ENCODE measurements at places on chromosomes 12 and 14. TPM values are rescaled to one million over a fixed set of nuclear protein-coding genes. Genes with fewer than 3 reads are reported as not detected.

GRCh38 chr14:51118993-51119392 is 24.1 kb upstream of the TRIM9 start:
- DNase-seq, result no peak
- no peaks in the 10 kb centered on the region for H3K4me1 ChIP-seq
- no peak overlapping the region for H3K27ac ChIP-seq
- H3K27me3 ChIP-seq, result peaks cover 10% of the 10 kb centered on the region

DNA sequence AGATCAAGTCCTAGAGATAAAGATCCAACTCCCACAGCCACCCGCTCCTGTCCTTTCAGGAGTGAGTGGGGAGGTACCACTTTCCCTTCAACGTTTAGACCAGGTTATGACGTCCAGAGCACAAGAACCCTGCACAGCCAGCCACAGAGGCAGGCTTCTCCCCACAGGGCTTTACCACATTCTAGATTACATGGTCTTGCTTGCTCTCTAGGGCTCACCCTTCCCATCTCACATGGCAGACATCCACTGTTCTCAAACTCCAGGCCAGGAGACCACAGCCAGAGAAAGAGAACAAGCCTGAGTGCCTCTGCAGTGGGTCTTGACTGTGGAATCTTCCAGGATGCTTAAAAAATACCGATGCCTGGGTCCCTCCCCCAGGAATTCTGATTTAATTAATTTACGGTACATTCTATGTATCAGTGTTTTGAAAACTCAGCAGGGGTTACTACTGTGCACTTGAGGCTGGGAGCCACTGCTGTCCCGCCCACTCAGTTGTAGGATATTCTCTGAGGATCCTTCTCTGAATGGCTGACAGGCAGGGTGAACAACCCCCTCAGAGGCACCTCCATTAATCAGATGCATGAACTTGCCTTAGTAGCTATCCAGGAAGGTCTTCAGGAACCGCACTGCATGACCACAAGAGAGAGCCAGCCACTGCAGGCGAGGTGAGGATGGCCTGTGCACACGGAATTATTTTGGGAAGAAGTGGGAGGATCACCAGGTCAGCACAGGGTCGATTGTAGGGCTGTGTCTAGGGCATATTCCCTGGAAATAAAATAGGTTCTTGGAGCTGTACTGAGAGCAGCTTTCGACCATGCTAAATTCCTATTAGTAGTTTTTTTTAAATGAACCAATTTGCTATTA is 21.5 kb upstream of the SOCS2 start:
- H3K27ac ChIP-seq, result no peak overlapping the region
- no peaks in the 10 kb centered on the region for H3K36me3 ChIP-seq
- H3K4me1 ChIP-seq, result no peaks in the 10 kb centered on the region
- H3K4me3 ChIP-seq, result no peak overlapping the region

GRCh38 chr12:44889162-44889561 is 13.0 kb upstream of the NELL2 start:
- no peak overlapping the region for H3K27ac ChIP-seq
- DNase-seq, result no peak

Gene MEG3
- total RNA-seq, result 18.9 TPM

DNA sequence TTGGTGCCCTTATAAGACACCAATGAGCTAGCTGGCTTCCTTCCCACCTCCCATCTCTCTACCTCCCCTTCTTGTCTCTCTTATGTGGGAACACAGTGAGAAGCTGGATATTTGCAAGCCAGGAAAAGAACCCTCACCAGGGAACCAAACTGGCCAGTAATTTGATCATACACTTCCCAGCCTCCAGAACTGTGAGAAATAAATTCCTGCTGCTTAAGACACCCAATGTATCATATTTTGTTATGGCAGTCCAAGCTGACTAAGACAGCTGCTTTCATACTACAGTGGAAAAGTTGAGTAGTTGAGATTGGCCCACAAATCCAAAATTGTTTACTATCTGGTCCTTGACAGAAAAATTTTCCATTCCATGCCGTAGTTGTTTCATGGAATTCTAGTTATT is 269.0 kb downstream of the KCNH5 start:
- H3K27me3 ChIP-seq, result no peaks in the 10 kb centered on the region
- H3K4me3 ChIP-seq, result no peak overlapping the region
- DNase-seq, result no peak
- no peaks in the 10 kb centered on the region for H3K36me3 ChIP-seq
- H3K27ac ChIP-seq, result no peak overlapping the region
- H3K4me1 ChIP-seq, result no peaks in the 10 kb centered on the region

DNA sequence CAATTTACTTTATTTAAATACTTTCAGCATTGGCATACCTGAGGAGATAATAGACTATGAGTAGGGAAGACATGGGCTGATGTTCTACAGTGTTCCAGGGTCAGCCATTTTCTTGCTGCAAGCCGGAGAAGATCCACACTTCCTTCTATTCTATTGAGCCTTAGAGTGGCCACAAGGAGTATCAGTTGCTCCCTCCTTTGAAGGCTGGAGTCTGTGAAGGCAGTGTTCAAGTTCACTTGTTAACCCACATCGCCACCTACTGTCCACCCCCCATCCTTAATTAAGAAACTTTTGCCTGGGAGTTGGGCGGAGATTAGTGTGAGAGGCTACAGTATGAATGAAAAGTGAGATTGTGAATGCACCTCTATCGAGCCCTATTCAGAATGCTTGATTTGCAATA is 666.6 kb downstream of the NRXN3 start:
- H3K27ac ChIP-seq, result no peak overlapping the region
- no peak for DNase-seq
- H3K36me3 ChIP-seq, result no peaks in the 10 kb centered on the region
- H3K4me1 ChIP-seq, result no peaks in the 10 kb centered on the region
- H3K27me3 ChIP-seq, result no peaks in the 10 kb centered on the region

Gene IGFBP6
- total RNA-seq, result 506 TPM

DNA sequence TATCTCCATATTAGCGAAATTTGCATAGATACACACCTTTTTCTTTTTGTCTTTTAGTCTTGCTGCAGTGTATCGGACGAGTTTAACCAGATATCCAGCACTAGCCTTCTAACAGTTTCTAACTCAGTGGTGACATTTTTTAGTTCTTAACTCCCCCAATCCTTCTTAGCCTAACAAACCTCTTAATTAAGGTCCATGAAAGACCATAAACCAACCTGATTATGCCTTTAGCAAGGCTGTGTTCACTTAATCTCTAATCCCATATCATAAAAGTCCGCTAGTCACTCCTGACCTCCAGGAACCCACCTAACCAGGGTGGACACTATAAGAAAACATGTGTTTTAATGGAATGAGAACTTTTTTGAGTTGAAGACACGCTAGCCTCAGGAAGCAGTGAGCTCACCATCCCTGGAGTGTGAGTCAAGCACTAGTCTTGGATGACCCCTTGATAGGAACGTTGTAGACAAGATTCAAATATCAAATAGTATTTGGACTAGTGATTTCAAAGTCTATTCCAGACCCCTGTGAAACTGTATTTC is 9.5 kb downstream of the CDKN1B start:
- H3K4me3 ChIP-seq, result peak overlapping the region; percentile 76
- peaks cover 14% of the 10 kb centered on the region for H3K4me1 ChIP-seq
- peak overlapping the region; percentile 100 for H3K27ac ChIP-seq
- no peaks in the 10 kb centered on the region for H3K36me3 ChIP-seq

Gene SMOC1
- total RNA-seq, result 1.1 TPM

DNA sequence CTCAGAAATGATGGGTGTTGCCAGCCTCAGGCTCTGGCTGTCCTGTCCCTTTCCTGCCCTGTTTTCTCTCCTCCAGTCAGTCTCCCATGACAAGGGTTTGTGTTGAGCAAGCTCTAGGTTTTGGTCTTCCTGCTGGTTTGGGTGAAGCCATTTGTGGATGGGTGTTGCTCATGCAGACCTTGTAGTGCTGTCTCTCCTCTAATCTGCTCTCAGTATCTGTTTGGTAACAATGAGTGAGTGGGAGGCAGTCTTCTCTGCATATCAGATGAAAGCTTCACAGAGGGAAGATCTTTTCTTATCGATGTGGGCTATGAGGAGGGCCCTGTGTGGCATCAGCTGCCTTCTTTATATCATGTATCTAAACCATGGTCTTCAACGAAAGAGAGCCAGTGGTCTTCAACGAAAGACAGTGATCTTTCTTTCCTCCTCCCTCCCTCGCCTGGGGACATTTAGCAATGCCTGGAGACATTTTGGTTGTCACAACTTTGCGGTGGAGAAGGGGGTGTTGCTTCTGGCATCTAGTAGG is 3.6 kb downstream of the CMA1 start:
- no peak overlapping the region for H3K27ac ChIP-seq
- H3K4me1 ChIP-seq, result no peaks in the 10 kb centered on the region

- no peaks in the 10 kb centered on the region for H3K27me3 ChIP-seq
- H3K4me1 ChIP-seq, result no peaks in the 10 kb centered on the region
- no peak overlapping the region for H3K27ac ChIP-seq
These were observed 79.8 kb downstream of the MYRFL start for GRCh38 chr12:69904777-69905176.

Gene NINJ2
- total RNA-seq, result 14.9 TPM

DNA sequence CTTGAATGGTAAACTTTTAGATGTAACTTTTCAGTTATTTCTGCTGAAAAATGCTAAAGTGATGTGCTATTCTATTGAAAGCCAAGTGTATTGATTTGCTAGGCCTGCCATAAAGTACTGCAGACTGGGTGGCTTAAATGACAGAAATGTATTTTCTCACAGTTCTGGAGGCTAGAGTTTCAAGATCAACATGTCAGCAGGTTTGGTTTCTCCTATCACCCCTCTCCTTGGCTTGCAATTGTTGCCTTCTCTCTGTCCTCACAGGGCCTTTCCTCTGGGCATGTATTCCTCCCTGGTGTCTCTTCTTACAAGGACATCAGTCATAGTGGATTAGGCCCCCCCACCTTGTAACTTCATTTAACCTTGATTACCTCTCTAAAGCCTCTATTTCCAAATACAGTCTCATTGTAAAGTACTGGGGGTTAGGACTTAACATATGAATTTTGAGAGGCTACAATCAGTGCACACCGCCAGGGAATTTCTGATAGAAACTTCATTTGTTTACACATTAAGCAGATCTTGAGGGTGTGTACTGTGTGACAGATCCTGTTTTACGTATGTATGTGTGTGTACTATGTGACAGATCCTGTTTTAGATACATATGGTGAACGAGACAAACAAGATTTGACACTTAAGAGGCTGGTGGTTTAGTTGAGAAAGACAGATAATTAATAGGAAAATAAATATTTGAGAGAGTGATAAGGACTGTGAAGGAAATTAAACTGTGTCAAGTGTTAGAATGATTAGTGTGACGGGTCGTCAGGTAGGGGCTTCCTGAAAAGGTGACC is 49.5 kb downstream of the ADIPOR2 start:
- H3K36me3 ChIP-seq, result no peaks in the 10 kb centered on the region
- H3K27me3 ChIP-seq, result no peaks in the 10 kb centered on the region
- no peak for DNase-seq
- H3K4me1 ChIP-seq, result no peaks in the 10 kb centered on the region
- peak overlapping the region; percentile 61 for H3K27ac ChIP-seq
- H3K4me3 ChIP-seq, result no peak overlapping the region

Gene PPP1CC
- total RNA-seq, result 55.3 TPM

Gene DDHD1
- 3.8 TPM for total RNA-seq

GRCh38 chr12:44972746-44973421 is 78.0 kb downstream of the DBX2 start:
- no peak overlapping the region for H3K27ac ChIP-seq
- H3K4me1 ChIP-seq, result no peaks in the 10 kb centered on the region
- no peaks in the 10 kb centered on the region for H3K36me3 ChIP-seq
- H3K27me3 ChIP-seq, result no peaks in the 10 kb centered on the region

Gene EIF2S3B
- 0.18 TPM for total RNA-seq

DNA sequence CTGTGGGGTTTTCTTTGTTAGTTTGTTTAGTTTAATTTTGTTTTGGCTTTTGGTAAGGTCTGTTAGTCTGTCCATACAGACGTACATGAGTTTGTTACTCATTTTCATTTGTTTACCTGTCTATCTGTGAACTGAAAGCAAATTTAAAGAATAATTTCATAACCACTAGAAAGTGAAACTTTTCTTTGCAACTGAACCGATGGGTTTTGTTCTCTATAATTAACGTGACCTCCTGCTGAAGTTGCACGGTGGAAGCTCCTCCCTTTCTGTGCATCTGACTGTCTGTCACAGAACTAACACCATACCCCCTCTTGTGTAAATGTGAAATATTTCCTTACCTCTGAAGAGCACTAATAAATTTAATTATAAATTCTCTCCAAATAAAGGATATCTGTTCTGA is 595.5 kb downstream of the GALC start:
- no peaks in the 10 kb centered on the region for H3K36me3 ChIP-seq
- DNase-seq, result no peak
- H3K4me1 ChIP-seq, result no peaks in the 10 kb centered on the region
- H3K4me3 ChIP-seq, result no peak overlapping the region

Gene PLEKHG7
- total RNA-seq, result not detected

GRCh38 chr12:122672515-122672914 is 30.6 kb downstream of the HCAR2 start:
- no peak overlapping the region for H3K4me3 ChIP-seq
- DNase-seq, result no peak
- no peak overlapping the region for H3K27ac ChIP-seq

- no peak for DNase-seq
- no peak overlapping the region for H3K27ac ChIP-seq
- no peaks in the 10 kb centered on the region for H3K27me3 ChIP-seq
- H3K4me1 ChIP-seq, result no peaks in the 10 kb centered on the region
These were observed 132.4 kb upstream of the CNTN1 start for GRCh38 chr12:40559865-40560264.

Gene KRT85
- not detected for total RNA-seq

GRCh38 chr14:77579065-77579464 is 37.4 kb downstream of the SPTLC2 start:
- H3K36me3 ChIP-seq, result peaks cover 50% of the 10 kb centered on the region
- DNase-seq, result no peak
- H3K27me3 ChIP-seq, result no peaks in the 10 kb centered on the region
- H3K4me1 ChIP-seq, result no peaks in the 10 kb centered on the region

DNA sequence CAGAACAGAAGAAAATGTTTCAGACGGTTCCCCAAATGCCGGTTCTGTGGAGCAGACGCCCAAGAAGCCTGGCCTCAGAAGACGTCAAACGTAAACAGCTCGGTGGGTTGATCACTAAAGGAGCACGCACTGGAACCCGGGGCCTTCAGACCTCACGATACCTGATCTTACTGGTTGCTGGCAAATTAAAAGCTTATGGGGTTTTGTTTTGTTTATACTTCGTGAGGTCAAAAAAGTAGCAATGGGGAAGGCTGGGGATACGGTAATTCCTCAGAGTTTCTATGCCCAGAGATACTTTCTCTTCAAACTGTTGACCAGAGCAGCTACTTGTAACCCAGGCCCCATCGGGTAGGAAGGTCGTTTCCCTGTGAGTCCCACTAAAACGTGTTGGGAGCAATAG is 1.7 kb downstream of the CDKN1B start:
- DNase-seq, result no peak
- no peaks in the 10 kb centered on the region for H3K27me3 ChIP-seq
- H3K27ac ChIP-seq, result peak overlapping the region; percentile 97

Gene AREL1
- total RNA-seq, result 21.4 TPM

Gene OR6C2
- total RNA-seq, result not detected

Data from esophagus squamous epithelium (tissue), 5 donors.